ENCODE measurements at places on chromosomes 4 and X.

DNA sequence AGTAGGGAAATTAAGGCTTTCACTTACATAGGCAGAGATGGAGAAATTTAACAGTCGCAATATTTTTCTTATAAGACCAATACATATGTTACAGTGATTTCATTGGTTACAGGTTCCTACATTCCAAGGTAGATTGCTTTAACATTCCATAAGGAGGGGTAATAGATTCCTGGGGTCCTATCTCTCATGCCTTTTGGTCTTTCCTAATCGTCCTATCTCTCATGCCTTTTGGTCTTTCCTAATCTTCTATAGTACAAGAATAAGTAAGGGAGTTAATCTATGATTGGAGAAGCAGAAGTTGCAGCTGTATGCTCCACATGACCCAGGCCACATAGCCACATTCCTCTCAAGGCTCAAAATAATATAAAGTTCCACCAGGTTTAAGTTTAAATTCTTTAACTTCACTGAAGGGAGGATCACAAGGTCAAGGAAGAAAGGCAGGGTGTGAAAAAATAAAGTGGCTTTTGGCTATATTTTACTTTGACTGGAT, 285.0 kb upstream of the BOD1L1 start:
- DNase-seq = no peak

GRCh38 chrX:72539822-72540221, 32.8 kb downstream of the HDAC8 start:
- no peak for DNase-seq

GRCh38 chr4:101141230-101141629, 206.1 kb downstream of the PPP3CA start:
- no peak for DNase-seq

DNA sequence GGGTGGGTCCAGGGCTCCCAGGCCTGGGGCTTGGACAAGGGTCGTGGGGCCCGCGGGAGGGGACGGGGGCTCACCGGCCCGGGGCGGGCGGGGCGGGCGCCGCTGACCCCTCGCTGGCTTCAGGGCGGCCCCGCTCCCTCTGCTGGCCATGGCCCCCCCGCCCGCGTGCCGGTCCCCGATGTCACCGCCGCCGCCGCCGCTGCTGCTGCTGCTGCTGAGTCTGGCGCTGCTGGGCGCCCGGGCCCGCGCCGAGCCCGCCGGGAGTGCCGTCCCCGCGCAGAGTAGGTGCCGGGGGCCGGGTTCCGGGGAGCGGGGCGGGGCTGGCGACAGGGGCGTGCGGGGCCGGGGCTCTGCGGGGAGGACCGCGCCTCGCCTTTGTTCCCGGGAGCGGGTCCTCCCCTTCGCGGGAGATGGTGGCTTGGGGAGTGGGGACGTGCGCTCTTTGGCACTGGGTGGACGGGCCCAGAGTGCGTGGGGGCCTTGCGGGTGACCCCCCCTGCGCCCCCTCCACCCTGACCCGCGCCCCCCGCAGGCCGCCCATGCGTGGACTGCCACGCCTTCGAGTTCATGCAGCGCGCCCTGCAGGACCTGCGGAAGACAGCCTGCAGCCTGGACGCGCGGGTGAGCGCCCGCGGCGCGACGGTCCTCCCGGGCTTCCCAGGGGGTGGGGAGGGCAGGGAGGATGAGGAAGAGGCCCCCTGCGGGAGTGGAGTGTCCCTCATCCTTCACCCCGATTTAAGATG, 16.8 kb upstream of the NAT8L start:
- DNase-seq = no peak

- DNase-seq = no peak
These were observed 300.9 kb upstream of the HS3ST1 start for GRCh38 chr4:11729548-11729947.

DNA sequence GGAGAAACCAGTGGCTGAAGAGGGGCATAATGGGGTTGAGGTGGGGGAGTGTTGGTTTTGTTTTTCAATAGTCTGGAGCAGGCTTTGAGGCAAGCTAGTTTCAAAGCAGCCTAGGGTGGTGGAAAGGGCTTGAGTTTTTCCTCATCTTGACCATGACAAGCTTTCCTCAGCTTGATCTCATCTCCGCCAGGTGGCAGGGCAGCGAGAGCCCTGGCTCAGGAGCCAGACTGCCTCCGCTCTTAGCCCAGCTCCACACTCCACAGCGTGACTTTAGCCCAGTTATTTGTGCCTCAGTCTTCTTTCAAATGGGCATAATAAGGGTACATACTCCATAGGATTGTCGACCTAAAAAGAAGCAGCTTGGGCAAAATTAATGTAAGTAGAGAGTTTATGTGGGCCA, 29.9 kb upstream of the SOWAHD start:
- no peak for DNase-seq

DNA sequence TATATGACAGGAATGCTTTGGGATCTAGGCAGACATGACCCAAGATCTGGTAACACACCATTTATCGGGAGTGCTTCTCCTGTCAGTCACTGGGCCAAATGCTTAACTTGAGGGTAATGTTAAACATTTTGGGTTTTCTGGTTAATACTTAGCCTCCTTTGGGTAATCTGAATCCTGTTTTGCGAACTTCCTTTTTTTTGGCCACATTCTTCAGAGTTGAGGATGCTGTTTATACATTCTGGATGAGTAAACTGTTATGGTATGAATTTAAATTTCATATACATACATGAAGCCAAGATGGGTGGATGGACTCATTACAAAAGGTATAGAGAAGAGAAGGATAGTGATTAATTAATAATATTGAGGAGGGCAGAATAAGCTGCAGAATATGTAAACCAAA, 36.1 kb downstream of the MID1IP1 start:
- no peak for DNase-seq

DNA sequence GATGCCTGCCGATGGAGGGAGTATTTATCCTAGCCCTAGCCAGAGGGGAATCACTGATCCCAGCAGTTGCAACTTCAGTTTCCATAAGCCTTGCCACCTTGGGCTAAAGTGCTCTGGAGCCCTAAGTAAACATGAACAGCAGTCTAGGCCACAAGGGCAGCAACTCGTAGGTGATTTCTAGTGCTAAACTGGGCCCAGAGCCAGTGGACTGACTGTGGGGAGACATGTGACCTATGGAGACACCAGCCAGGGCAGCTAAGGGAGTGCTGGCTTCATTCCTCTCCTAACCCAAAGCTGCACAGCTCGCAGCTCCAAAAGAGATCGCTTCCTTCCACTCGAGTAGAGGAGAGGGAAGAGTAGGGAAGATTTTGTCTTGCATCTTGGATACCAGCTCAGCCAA, 120.8 kb upstream of the MAGEA10 start:
- DNase-seq = no peak

DNA sequence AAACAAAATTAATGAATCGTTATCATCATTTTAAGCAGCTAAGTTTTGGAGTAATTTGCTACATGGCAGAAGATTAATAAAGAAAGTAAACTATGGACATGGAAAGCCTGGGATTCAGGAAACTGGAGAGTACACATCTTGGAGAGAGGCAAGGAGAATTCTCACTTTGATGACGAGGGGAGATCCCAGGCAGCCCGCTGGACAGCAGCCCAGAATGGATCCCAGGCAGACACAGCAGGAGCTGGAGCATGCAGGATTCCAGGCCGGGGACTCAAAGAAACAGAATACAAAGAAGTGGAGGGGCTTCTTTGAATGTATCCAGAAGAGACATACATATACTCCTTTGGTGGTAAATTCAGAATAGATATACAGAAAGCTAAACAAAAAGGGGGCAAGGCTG, 118.0 kb upstream of the ATP6AP2 start:
- no peak for DNase-seq

DNA sequence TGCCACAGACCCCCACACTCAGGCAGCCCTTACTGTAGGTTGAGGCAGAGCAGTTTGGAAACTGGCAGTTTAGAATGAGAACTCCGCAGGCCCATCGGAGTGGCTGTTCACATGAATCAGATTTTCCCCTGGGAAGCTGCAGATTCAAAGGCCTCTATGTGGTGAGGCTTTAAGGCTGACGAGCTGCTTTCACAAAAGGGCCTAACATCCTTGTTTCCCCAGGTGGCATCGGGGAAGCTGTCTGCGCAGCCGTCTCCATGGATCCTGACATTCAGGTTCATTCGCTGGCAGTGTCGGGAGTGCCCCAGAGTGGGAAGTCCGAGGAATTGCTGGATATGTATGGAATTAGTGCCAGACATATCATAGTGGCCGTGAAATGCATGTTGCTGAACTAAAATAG, 33.7 kb downstream of the TKTL1 start:
- no peak for DNase-seq

DNA sequence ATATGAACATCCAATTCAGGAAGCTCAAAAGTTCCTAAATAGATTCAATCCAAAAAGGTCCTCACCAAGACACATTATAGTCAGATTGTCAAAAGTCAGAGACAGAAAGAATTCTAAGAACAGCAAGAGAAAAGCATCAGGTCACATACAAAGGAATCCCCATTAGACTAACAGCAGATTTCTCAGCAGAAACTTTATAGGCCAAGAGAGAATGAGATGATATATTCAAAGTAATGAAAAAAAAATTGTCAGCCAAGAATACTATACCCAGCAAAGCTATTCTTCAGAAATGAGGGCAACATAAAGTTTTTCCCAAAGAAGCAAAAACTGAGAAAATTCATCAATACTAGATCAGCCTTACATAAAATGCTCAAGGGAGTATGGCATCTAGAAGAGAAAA, 106.6 kb upstream of the SH3RF1 start:
- no peak for DNase-seq

GRCh38 chr4:80240976-80241375, 25.5 kb upstream of the FGF5 start:
- no peak for DNase-seq

GRCh38 chr4:147617841-147618691, 869 bp downstream of the TMEM184C start:
- DNase-seq = no peak

DNA sequence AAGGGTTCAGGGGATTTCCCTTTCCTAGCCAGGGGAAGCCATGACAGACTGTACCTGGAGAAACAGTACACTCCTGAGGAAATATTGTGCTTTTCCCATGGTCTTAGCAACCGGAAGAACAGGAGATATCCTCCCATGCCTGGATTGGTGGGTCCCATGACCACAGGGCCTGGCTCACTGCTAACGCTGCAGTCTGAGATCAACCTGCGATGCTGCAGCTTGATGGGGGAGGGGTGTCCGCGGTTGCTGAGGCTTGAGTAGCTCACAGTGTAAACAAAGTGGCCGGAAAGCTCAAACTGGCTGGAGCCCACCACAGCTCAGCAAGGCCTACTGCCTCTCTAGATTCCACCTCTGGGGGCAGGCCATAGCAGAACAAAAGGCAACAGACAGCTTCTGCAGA, 819.5 kb downstream of the TECRL start:
- DNase-seq = no peak

GRCh38 chr4:5980436-5981155, 37.6 kb downstream of the C4orf50 start:
- DNase-seq = no peak

DNA sequence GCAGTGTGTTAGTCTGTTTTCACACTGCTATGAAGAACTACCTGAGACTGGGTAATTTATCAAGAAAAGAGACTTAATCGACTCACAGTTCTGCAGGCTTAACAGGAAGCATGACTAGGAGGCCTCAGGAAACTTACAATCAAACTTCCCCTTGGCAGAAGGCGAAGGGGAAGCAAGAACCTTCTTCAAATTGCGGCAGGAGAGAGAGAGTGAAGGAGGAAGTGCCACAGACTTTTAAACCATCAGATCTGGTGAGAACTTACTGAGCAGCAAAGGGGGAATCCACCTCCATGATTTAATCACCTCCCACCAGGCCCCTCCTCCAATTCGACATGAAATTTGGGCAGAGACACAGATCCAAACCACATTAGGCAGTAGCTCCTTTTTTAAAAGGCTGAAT, 59.2 kb upstream of the LEF1 start:
- DNase-seq = no peak

Measured in Panc1 (cell line).